ENCODE measurements at places on chromosomes 13 and 19.

- DNase-seq: no peak
Measured at GRCh38 chr19:39362682-39363657, 20.7 kb downstream of the SAMD4B start.

DNA sequence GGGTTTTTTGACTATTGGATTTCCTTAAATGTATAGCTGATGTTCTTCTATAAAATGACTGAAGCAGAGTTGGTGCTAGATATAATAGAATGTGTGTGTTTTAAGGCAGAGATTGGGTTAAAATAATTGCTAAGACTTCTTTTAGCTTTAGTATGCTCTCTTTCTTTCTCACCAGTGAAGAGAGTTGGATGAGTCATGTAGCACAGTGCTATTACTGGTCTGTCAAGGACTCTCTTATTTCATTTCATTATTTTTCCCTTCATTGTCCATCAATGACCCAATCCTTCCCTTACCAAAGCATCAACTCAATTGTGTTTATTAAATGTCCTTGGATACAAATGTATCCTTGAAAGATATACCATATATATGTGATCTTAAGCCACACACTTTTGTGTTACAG lies 268.9 kb downstream of the IRS2 start:
- no peak for DNase-seq

DNA sequence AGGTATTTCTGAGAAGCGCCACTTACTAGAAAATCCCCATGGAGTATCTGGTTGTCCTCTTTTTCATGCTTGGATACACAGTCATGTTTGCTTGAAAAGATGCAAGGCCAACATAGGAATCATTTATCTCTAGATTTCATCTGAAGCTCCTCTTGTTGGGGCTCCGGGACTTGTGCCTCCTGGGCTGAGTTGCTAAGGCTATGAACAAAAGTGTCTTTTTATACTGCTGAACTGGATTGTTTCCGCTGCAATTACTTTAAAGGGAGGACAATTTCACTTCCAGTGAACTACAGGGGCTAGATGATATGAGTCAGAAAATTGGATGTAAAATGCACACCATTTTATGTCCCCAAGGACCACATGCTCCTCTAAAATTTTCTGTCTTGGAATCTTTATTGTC lies 114.1 kb downstream of the TNFSF13B start:
- DNase-seq: no peak

DNA sequence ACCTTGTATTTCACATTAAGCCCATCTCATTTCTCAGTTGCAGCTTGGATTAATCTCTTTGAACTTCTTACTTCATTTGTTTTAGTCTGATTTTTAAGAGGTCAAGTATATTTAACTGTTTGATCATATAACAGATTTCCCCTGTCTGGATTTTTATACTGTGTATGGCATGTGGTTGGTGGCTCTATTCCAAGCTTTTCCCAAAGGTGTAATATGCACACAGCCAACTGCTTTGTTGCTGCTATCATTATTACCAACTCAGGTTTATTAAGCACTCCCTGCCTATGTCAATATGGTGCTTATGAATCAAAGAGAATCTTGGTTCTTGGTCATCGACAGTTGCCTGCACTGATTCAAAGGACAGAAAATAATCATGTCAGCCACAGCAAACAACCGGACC lies 92.6 kb downstream of the RAP2A start:
- DNase-seq: no peak

- no peak for DNase-seq
Measured at GRCh38 chr19:51743405-51743804, 8.3 kb downstream of the FPR1 start.

GRCh38 chr19:31348481-31349159 lies 616 bp downstream of the TSHZ3 start:
- peak; percentile 61 for DNase-seq
